ENCODE measurements at places on chromosomes 6 and 20.
A peak's percentile ranks its signal among the peaks of the same experiment; 100 is the strongest.

DNA sequence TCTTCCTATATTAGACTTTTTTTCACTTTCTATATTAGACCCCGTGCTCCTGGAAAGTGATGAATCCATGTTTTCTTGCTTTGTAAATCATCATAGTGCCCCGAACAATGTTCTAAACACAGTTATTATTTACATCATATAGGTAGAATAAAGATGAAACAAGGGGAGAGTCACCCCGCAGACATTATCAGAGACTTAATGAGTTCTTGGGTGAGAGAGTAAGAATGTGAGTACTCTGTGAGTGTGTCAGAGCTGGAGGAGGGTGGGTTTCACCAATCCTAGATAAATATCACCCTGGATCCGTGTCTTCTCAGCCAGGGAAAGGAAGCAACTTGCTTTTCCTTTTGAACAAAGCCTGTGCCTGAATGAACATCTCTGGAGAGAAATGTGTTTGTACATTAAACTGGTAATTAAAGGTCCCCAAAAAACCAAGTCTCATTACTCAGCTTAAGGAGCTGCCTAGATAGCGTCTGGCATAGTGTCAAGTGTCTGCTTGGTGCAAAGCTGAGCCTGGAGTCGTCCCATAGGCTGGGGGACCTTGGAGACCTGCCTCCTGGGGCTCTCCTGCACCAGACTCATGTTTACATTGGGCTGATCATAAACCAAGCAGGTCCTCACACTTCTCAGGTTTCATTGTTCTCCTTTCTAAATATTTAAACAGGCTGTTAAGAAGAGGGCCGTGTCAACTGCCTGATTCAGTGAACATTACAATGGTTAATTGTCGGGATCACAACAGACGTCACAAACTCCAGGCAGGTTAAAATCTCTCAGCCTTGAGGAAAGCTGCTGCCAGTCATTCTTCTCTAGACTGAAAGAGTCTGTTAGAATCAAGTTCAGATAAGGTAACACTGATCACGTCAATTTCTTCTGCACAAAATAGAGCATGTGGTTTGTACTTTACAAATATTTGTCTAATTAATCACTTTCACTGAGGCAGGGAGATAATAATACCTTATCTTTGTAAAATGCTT lies 179.7 kb upstream of the MYLIP start:
- DNase-seq, result no peak

GRCh38 chr6:20117474-20117873 lies 94.8 kb downstream of the MBOAT1 start:
- DNase-seq, result peak; percentile 6

DNA sequence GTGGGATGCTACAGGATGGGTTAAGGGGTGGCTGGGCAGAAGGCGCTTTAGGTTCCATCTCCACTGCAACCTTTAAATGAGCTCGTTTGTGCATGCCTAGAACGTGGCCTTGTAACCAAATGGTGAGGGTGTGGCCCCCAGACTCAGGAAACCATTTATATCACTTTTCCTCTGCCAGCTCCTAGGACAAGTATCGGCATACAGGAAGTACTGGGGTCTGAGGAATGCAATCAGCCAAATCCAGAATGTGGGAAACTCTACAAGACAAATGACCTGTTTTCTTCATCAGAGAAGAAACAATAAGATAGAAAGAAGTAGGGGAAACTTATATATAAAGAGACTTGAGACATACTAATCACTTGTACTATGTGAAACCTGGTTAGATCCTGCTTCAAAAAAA lies 21.2 kb downstream of the AK9 start:
- no peak for DNase-seq

GRCh38 chr6:116278481-116278829 lies 1.3 kb downstream of the TSPYL1 start:
- DNase-seq, result no peak

DNA sequence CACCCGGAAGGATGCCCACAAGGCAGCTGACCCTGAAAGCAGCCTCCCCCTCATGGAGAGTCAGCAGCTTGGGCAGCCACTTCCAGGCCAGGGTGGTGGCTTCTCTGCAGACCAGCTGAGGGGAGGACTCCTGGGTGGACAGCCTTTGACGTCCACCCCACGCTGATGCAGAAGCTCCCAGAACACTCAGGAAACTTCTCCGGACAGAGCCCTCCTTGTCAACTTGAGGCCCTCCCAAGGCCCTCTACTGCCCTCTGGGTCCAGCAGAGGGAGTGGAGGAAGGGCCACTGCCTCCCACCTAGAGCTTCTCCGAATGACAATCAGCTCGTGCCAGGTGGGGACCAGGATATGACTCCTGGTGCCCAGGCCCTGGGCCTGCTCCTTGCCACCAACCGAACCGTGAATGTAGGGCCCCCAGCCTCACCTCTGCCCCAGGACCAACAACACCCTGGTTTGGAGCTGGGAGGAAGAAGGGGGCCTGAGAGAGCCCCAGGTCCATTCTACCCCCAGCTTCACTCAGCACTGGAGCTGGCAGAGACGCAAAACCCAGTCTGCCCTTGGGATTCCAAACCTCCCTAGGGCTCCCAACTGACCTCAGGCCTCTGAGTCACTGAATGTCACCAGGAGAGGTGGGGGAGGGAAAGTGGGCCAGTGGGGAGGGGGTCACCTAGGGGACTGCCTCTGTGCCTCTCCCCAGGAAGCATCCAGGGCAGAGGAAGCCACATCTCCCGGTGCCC lies 10.9 kb upstream of the SLC22A7 start:
- no peak for DNase-seq

GRCh38 chr20:50969435-50969834 lies 10.8 kb downstream of the MOCS3 start:
- DNase-seq, result no peak

GRCh38 chr6:4059115-4059777 lies 19.7 kb downstream of the FAM217A start:
- no peak for DNase-seq

DNA sequence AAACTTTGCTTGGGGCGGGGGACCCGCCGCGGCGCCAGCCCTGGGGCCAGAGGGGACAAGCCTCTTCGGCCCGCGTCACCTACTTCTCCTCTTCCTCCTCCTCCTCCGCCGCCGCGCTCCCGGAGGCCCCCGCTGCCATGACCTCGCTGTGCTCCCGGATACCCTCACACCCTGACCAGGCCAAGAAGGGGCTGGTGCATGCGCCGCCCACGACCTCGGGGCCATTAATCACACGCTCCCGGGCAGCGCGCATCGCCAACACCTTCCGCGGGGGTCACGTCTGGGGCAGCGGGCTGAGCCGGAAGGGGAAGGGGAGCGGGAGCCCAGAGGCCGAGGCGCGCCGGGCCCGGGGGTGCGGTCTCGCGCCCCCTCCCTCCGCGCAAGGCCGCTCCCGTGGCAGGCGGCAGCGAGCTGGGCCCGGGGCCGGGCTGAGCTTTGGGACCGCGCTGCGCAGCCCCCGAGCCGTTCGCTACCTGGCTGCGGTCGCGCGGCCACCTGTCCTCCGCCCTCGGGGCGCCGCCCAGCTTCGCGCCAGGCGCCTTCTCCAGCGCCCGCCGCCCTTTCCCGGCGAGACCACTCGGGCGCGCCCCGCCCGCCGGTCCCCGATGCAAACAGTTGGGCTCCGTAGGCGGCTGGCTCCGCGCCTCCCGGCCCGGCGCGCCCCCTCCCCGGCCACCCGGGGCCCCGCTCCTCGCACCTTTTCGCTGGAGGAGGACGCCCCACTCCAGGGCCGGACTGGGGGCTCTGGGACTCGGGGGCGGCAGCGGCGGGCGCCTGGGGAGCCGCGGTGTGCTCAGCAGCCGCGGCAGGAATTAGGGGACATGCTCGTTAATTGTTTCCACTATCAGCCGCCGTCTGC lies 575 bp upstream of the CNR1 start:
- peak; percentile 45 for DNase-seq

- DNase-seq, result no peak
Measured at GRCh38 chr6:39281312-39281980, 32.8 kb downstream of the KCNK17 start.

DNA sequence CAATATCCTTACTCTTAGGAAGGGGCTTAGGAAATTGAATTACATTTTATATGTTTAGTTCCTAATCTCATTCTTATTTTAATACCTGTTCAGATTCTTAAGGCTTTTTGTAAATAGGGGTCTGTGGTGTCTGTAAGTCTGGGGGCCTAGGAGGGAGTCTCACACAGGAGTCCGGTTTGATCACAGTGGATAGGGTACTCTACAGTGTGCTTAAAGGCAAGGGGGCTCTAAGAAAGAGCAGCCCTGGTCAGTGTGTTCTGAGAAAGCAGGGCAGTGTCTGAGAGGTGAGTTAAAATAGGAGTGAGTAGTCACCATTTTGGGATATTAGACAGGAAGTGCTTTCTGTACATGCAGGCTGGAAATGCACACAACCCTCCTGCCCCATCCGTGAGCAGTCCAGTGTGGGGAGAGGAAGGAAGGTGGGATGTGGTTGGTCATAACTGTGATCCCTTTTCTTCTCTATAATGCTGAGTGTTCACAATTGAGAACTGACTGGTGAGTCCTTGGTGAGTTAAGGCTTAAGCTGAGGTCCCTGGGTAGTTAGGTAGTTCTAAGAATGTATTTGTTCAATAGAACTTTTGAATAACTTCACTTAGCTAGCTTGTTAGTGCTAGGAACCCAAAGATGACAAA lies 50.0 kb downstream of the CDKAL1 start:
- peak; percentile 31 for DNase-seq

DNA sequence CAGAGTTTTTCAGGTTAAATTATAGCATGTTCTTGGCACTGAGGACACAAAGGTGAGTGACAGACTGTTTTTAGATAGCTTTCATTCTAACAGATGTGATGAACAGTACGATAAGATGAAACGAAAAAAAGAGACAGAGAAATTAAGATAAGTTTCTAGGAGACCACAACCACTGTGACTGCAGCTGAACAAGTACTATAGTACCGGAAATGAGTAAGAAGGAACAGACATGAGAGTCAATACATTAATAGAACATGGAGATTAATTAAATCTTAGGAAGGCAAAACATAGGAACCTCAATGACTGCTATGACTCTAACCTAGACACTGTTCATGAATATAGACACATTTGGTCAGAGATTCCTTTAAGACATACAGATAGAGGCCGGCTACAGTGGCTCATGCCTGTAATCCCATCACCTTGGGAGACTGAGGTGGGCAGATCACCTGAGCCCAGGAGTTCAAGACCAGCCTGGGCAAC lies 40.2 kb downstream of the HBS1L start:
- DNase-seq, result peak; percentile 81

DNA sequence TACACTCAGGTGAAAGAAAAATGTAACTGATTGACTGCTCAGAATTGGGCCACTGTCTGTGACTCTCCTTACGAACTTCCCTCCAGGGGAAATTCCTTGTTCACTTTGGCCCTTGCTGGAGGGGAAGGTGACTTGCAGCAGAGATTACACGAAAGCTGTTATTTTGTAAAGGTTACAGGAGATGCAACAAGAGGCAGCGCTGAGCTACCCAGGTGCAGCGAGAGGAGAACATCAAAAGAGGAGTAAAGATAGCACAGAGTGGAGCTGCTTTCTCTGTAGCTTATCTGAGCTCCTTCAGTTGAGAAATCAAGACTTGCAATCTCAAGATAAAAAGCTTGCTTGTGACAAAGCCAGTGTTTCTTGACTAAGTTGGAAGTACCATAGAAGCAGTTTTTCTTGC lies 144.6 kb downstream of the ARHGAP18 start:
- DNase-seq, result no peak

- no peak for DNase-seq
Measured at GRCh38 chr6:135191508-135192255, 10.6 kb downstream of the MYB start.

GRCh38 chr6:25499615-25500235 lies 152.3 kb upstream of the SCGN start:
- DNase-seq, result no peak

DNA sequence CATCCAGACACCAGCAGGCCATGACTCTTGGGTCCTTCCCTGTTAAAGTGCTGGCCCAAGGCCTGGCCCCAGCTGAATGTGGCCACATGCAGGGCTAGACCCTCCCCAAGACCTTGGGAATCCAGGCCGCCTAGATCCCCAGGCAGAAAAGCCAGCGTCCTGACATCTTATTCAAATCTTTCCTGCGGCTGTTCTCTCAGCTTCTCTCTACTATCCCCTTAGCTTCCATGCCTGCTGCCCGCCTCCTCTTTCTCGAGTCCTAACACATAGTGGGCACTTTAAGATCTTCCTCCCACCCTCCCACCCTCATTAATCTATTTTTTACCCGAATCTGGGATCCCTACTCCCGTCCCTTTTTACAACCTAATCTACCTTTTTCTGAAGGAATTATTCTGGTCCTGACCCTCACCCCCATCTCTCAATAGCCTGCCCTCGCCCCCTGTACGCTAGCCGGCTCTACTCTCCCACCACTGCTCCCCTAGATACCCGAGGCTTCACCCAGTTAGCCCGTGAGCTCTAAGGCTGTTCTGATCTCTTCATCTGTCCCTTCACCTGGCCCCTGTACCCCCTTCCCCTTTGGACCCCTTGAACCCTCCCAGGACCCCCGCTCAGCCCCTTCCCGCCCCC lies at the start of gene CCHCR1:
Gene CCHCR1, minus strand, starts transcription at position 290 of the 627 bp plus-strand sequence. Its CDS starts 202 bp downstream, at position 88.
- DNase-seq, result no peak

DNA sequence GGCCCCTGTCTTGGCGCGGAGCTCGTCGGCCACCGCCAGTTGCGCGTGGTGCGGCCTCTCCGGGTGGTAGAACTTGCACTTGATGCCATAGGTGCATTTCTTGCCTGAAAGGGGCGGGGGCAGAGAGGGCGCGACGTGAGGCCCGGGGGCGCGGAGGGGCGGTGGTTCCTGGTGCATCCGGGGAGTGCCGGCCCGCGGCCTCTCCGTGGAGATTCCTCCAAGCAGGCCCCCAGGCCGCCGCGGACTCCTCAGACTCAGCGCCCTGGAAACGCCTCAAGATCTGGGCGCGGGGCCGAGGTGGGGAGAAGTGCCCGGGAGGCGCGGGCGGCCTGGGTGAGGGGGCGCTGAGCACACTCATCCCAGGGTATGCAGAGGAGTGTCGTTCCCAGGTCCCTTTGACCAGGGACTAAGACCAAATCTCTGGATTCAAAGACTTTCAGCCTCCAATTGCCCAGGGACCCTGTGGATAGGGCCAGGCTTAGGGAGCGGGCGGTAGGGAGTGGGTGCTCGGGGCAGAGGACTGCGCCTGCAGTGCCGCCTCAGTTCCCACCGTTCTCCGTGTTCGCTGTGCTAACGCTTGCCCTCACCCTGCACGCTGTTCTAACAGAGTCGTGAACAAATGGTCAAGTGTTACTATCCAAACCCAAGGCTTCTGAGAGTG lies 33.3 kb downstream of the ZC3H12D start:
- no peak for DNase-seq

GRCh38 chr6:160076009-160076408 lies 45.6 kb upstream of the SLC22A1 start:
- no peak for DNase-seq

GRCh38 chr6:81938014-81938856 lies 185.8 kb upstream of the TENT5A start:
- DNase-seq, result peak; percentile 17

- no peak for DNase-seq
Measured at GRCh38 chr6:57217270-57217669, 4.8 kb downstream of the RAB23 start.
